ENCODE measurements at places on chromosomes 13 and 19.

GRCh38 chr19:44726465-44726864 is 22.0 kb upstream of the BCL3 start:
- DNase-seq: no peak

GRCh38 chr13:66312312-66313087 is 917.6 kb downstream of the PCDH9 start:
- peak; percentile 2 for DNase-seq

- no peak for DNase-seq
Observed at GRCh38 chr19:33631609-33631973, 9.8 kb downstream of the CHST8 start.

DNA sequence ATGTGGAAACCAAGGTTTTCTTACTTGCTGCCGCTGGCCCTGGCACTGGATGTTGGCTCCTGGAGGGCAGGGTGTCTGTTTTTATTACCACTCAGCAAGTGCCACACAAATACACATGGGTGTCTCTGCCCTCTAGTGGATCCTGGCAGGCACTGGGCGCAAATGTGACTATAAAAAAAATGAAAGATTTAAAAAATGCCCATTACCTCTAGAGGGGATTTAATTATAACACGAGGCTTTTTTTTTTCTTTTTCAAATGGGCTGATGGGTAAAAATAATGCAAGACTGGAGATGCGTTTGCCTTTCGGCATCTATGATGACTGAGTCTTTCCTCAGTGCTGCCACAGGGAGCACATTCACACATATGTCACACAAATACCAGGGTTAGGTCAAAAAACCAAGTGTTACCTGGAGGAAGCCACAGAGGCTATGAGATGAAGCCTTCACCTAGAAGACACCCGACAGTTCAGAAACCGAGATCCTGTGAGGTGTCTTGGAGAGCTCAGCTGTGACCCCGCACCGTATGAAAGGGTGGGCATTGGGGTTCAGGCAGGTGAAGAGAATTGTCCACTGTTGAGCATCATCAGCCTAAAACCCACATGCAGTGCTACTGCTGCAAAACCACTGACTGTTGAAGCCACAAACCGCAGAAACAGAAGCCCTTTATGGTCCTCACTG is 25.7 kb downstream of the CHAMP1 start:
- peak; percentile 55 for DNase-seq

DNA sequence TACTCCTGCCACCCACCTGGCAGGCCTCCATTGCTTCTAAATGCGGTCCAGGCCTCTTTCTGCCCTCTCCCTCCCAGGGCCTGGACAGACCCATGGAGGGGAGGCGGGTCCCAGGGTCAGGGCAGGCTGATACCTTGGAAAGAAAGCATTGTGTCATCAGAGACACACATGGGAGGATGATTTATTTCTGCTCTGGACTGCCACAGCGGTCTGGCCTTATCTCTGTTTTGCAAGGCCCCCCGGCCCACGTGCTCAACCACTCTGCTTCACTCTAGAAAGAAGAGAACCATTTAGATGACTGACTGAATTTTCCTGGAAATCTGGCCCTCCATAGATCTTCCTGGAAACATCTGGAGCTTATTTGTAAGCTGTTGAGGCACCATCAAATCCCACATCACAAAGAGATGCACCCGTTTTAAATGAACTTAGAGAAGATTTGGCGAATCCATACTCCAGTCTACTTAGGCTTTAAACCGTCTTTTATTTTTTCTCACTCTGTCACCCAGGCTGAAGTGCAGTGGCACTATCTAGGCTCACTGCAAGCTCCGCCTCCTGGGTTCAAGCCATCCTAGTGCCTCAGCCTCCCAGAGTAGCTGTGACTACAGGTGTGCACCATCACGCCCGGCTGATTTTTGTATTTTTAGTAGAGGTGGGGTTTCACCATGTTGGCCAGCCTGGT is 48.3 kb upstream of the URI1 start:
- DNase-seq: no peak

DNA sequence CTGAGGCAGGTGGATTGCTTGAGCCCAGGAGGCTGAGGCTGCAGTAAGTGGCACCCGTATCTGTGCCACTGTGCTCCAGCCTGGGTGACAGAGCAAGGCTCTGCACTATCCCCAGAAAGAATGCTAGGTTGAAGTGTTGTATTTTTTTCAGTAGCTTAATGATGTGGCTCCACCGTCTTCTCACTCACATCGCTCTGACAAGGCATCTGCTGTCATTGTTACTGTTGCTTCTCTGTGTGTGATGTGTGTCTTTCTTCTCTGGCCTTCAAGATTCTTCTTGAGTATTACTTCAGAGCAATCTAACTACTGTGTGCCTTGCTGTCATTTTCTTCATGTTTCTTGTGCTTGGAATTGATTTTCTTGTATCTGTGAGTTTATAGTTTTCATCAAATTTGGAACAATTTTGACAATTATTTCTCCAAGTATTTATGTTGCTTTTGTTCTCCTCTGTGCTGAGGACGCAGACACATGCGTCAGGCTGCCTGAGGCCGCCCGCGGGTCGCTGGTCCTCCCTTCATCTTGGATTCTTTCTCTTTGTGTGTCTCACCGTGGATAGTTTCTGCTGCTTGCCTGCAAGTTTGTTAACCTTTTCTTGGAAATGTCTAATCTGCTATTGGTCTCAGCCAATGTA is 10.8 kb downstream of the ADPRHL1 start:
- no peak for DNase-seq

DNA sequence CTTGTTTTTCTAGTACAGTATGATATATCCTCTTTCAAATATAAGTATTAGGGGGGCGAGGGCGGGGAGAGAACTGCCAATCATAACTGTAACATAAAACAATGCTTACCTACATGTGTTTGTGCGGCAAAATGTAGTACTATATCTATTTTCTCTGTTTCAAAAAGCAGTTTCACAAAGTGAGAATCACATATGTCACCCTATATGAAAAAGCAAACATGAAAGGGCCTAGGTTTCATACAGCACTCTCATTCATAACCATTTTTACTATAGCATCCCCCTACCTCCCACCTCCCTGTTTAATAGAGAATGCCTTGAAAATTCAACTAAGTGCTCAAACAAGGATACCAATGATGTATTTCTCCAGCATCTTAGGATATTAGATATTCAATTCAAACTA is 5.2 kb downstream of the TGDS start:
- DNase-seq: no peak

DNA sequence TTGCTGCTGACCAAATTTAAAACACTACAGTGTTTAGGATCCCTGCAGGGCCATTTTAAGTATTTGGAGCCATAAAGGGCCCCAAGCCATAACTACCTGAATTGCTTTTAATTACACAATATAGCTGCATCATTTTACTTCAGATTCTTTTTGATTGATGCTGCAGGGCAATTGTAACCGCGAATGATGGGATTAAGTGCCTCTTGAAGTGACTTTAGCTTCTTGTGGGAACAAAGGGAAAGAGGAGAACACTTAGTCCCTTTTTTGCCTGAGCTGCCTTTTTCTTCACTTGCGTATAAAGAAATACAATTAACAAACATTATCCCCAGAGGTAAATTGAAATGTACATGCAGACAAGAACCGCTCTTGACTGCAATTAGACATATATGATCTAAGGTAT is 228.5 kb downstream of the ZIC5 start:
- no peak for DNase-seq

DNA sequence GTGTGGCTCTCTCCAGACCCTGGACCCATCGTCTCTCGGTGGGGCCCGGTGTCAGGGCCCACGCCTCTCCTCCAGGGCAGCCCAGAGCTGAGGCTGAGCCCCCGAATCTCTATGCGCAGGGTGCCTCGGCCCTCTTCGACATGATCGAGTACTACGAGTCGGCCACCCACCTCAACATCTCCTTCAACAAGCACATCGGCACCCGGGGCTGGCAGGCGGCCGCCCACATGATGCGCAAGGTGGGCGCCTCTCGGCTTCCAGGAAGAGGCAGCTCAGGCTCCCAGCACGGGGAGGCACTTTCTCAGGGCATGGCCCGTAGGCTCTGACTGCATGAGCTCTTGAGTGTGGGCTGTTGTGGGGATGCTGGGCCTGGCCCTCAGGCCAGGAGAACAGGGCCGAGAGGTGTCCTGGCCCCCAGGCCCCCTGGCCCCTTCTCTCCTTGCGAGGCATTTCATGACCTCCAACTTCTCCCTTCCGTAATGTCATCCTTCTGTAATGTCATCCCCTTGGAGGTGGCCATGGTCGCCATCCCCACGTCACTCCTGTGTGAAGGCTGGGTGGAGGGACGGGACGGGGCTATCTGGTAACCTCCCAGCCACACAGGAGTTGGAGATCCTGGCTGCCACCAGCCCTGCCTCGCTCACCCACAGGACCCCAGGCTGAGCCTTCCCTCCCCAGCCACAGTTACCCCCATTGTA is 19.4 kb downstream of the NKPD1 start:
- DNase-seq: no peak

DNA sequence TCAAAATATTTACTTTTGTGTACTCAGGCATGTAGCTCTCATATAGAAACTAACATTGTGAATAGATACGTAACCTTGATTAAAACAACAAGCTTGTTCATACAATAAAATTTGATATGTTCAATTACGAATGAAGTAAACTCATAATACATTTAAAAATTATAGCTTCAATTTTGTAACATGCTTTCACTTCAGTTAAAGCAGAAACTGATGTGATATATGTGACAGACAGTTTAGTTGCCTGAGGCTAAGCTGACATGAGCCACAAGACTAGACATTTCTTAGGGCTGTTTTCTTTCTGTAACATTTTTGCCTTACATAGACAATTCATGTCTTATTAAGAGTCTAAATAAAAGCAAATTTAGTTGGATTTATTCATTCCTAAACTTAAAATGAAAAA is 526.0 kb downstream of the PCDH9 start:
- DNase-seq: no peak

- DNase-seq: no peak
Observed at GRCh38 chr19:15841875-15842569, 26.6 kb upstream of the OR10H1 start.

- no peak for DNase-seq
Observed at GRCh38 chr19:51460164-51460992, 2.1 kb upstream of the SIGLEC8 start.

DNA sequence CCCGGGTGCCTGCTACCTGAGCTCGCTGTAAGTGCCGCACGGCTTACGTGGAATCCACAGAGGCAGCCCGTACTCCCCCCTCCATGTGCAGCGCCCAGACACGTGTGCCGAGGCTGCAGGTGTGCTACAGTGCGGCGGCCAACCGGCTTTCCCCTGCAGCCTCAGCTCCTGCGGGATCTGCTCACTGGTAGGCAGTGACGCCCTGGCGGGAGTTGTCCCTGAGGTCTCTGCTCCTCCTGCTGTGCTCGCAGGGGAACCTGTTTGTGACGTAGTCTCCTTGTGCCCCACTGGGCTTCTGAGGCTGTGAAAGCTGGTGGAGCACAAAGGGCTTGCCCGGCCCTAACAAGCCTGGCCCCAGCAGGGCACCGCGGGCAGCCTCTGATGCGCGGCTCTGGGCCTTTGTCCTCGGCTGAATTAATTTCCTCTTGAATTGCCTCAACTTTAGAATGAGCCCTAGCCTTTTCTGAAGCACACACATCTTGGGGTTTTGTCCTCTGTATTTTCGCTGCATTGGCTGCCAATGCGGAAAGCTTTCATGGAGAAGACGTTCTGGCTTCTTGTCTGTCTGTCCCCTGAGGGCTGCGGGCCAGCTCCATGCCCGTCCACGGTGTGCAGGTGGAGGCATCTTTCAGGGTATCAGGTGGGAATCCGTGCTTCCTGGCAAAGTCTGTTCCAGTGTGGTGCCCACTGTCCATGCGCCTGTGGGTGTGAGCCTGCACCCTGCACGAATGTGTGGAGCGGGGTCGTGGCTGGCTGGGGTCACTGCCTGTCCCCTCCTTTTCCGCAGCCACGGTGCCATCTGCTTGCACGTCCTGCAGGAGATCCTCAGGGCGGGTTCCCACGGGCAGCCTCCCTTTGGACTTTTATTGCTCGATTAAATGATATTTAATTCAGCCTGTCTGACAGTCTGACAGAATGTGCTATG is 77.3 kb upstream of the MCF2L start:
- no peak for DNase-seq

DNA sequence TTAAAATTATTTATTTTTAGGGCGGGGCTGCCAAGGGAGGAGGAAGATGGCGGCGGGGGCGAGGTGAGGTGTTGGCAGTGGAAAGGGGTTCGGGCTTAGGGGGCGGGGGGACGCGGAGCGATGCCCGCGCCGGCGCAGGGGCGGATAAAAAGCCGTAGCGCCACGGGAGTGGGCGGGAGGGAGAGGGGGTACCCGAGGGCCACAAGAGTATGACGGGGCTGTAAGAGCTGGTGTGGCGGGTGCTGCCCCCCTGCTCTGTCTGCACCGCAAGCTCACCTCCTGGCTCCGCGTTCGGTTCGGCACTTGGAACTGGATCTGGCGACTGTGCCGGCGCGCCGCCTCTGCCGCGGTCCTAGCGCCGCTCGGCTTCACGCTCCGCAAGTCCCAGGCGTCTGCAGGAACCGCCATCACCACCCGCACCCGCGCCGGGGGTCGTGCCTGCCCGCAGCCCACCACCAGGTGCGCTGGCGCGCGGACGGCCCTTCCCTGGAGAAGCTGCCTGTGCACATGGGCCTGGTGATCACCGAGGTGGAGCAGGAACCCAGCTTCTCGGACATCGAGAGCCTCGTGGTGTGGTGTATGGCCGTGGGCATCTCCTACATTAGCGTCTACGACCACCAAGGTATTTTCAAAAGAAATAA is 265.2 kb upstream of the SGCG start:
- peak; percentile 71 for DNase-seq

- DNase-seq: peak; percentile 24
Observed at GRCh38 chr19:39599116-39599515, 3.2 kb upstream of the LGALS13 start.
